Fibroblast of skin of back (primary cell): ENCODE measurements at places on chromosomes 11 and 22.

- DNase-seq: peak; percentile 23
These were observed 816 bp downstream of the PDE3B start for GRCh38 chr11:14644226-14645014.

GRCh38 chr11:116637766-116638165, 135.0 kb downstream of the BUD13 start:
- DNase-seq: no peak

DNA sequence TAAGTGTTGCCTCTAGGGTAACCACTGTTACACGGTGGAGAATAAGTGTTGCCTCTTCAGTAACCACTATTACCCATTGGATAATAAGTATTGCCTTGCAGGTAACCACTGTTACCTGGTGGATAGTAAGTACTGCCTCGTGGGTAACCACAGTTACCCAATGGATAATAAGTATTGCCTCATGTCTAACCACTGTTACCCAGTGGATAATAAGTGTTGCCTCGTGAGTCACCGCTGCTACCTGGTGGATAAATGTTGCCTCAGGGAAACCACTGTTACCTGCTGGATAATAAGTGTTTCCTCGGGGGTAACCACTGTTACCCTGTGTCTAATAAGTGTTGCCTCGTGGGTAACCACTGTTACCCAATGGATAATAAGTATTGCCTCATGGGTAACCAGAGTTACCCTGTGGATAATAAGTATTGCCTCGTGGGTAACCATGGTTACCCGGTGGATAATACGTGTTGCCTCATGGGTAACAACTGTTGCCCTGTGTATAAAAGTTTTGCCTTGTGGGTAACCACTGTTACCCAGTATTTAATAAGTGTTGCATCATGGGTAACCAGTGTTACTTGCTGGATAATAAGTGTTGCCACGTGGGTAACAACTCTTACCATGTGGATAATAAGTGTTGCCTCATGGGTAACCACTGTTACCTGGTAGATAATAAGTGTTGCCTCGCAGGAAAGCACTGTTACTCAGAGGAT, 12.3 kb upstream of the NXPE4 start:
- no peak for DNase-seq

DNA sequence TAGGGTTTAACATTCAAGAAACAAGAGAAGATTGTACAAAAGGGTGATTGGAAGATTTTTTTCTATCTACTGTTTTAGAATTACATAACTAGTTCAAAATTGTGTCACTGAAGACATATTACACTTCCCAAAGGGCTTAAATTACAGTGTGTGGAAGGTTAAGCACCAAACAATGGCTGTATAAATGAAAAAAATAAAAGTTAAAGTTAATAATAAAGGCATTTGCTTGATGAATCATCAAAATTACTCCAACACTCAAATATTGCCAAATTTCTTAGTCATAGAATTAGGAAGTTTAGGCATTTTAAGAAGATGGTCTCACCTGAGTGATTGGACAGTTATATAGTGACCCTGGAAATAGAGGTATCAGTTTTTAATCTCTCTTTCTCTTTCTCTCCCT, 227.6 kb upstream of the CARD18 start:
- DNase-seq: no peak

GRCh38 chr11:35633827-35634423, 15.7 kb downstream of the FJX1 start:
- DNase-seq: no peak

- DNase-seq: no peak
These were observed 4.7 kb downstream of the PITPNM1 start for GRCh38 chr11:67500484-67500821.

- DNase-seq: no peak
These were observed 69.5 kb downstream of the ZNRF3 start for GRCh38 chr22:28952857-28953256.

GRCh38 chr22:45335021-45335818, 25.5 kb downstream of the FAM118A start:
- DNase-seq: peak; percentile 8

GRCh38 chr11:113202431-113202830, 112.0 kb upstream of the TTC12 start:
- DNase-seq: peak; percentile 7

- peak; percentile 58 for DNase-seq
These were observed 41.2 kb downstream of the IGLL5 start for GRCh38 chr22:22928666-22929380.

GRCh38 chr11:130854483-130854882, 61.8 kb downstream of the SNX19 start:
- DNase-seq: no peak

GRCh38 chr22:39238966-39239505, 5.7 kb downstream of the PDGFB start:
- no peak for DNase-seq

GRCh38 chr11:12167061-12168000, 56.9 kb downstream of the MICAL2 start:
- peak; percentile 95 for DNase-seq

GRCh38 chr11:73968356-73968966, 14.2 kb downstream of the UCP2 start:
- no peak for DNase-seq

- DNase-seq: no peak
These were observed 102.3 kb upstream of the CD44 start for GRCh38 chr11:35036639-35037038.

- DNase-seq: peak; percentile 38
These were observed 3.1 kb downstream of the GAB2 start for GRCh38 chr11:78414321-78415051.

DNA sequence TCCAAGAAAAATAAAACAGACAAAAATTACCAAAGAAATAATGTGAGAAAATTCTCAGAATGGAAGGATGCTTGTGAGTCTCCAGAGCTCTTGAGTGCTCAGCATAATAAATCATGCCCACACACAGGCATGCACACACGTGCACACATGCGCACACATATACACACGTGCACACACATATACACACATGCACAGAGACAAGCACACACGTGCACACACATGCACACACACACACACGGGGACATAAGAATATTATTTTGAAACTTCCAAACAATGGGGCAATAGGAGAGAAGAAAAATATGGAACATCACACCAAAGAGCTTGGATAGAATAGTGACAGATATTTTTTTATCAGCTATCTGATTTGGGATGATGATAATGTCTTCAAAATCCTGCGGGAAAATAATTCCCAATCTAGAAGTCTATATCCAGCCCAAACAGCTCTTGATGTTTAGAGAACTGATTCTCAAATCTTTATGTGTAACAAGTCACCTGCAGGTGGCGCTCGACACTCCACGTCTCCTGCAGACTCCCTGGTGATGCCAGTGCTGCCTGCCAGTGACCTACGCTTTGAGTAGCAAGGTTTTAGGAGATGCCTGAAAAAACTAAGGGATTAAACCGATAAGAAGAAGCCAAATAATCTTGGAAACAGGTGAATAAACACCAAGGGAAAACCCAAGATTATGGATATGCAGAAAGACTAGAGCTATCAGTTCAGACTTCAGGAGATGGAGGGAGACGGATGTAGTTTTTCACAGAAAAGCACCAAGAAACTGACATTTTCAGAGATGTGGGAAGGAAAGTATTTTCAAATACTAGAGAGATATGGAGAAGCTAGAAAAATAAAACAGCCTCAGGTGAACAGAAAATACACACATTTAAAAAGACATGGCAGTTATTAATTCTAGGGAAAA, 743.6 kb downstream of the ETS1 start:
- DNase-seq: peak; percentile 66

- no peak for DNase-seq
These were observed 63.7 kb downstream of the COPB1 start for GRCh38 chr11:14435717-14436512.

GRCh38 chr22:32781695-32782094, 19.8 kb upstream of the TIMP3 start:
- no peak for DNase-seq

GRCh38 chr11:67408437-67409200, 4.7 kb downstream of the TBC1D10C start:
- no peak for DNase-seq

DNA sequence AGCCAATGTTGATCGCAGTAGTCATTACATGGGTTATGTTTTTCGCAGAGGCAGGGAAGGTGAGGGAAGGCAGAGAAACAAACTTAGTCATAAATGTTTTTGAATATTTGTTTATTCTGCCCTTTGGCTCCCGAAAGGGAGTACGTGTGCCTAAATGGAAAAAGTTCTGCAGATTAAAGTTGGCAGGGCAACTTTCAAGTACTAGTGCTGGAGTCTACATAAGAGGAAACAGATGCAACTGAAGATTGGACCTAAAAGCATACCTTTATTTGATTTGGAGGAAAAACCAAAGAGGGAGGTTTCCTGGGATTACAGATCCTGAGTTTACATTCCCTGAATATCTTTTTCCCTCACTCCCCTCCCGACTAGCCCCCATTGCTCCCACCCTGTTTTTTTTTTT, 5.7 kb downstream of the HSD17B12 start:
- no peak for DNase-seq

DNA sequence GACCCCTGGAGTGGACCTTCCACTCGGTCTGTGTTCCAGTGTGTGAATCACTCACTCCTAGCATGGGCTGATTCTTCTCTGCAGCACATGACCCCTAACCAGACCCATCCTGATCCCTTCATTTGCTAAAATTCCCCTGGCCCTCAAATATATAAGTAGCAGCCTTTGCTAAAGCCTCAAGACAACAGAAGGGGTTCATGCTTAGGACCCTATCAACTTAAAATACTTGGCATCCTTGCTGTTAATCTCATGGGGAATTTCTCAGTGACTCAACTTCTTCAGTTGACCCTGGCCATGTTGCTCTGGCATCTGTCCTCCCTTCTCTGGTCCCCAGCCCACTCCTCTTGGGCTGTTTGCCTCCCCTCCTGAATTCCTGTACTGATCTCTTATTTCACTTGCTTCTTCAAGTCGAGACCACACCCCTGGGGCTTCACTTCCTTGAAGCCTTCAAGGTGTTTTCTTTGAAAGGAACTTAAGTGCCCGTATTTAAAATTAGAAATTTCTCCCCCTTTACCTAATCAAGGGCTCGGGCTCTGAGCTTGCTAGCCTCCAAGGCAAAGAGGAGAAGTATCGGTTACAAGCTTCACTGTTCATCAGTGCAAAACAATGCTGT, 23.6 kb downstream of the NNMT start:
- DNase-seq: no peak

DNA sequence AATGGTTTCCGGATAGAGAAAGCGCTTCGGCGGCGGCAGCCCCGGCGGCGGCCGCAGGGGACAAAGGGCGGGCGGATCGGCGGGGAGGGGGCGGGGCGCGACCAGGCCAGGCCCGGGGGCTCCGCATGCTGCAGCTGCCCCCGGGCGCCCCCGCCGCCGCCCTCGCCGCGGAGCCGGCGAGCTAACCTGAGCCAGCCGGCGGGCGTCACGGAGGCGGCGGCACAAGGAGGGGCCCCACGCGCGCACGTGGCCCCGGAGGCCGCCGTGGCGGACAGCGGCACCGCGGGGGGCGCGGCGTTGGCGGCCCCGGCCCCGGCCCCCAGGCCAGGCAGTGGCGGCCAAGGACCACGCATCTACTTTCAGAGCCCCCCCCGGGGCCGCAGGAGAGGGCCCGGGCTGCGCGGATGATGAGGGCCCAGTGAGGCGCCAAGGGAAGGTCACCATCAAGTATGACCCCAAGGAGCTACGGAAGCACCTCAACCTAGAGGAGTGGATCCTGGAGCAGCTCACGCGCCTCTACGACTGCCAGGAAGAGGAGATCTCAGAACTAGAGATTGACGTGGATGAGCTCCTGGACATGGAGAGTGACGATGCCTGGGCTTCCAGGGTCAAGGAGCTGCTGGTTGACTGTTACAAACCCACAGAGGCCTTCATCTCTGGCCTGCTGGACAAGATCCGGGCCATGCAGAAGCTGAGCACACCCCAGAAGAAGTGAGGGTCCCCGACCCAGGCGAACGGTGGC, 15.7 kb downstream of the PIK3IP1 start:
- no peak for DNase-seq

GRCh38 chr11:8384199-8384821, 120.6 kb upstream of the LMO1 start:
- no peak for DNase-seq

GRCh38 chr11:13861411-13861810, 101.1 kb upstream of the SPON1 start:
- DNase-seq: no peak

DNA sequence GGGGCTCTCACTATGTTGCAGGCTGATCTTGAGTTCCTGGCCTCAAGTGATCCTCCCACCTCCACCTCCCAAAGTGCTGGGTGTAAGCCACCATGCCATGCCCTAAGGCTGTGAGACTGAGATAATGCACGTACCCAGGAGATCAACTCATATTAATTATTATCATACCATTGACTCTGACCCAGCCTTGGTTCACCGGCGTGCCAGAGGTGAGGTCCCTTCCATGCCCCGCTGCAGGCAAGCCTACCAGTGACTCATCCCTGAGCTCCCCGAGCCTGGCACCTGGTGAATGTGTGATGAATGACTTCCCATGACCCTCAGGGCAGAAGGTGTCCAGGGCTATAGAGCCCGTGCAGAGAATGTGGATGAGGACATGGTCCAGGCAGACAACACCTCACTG, 12.1 kb downstream of the GAL3ST1 start:
- no peak for DNase-seq

- DNase-seq: peak; percentile 1
These were observed 39.7 kb downstream of the DEUP1 start for GRCh38 chr11:93370260-93370659.

DNA sequence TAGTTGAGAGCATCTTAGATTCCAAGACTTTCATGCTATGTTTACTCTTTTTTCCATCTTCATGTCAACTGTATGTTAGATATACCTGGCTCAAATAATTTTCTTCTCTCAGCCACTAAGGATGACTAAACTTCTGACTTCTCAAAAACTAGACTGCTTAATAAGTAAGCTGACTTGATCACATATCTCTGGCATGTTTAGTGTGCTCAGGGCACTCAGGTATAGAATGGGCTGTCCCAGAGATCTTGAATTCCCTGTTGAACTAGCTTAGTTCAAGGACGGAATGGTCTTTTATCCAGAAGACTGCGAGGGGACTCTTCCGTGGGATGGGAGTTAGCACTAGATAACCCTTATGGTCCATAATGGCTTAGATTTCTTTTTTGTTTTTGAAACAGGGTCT, 13.0 kb downstream of the NEU3 start:
- DNase-seq: no peak

- no peak for DNase-seq
These were observed 20.2 kb upstream of the RGL4 start for GRCh38 chr22:23670378-23671295.

DNA sequence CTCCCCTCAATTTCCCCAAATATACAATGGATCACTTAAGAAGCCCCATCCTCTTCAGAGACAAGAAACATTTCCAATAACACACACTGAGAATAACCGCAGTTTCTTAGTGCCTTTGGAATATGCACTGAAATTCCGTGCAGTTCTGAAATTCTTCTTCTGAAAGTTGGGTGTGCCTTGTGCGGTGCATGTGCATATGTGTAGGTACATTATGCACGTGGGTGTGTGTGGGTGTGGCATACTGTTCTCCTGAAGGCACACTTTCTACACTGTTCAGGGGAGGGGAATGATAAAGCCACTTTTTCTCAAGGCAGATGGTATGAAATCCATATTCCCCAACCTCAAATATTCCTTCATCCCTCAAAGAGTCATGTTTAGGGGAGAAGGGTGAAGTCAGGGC, 1.7 kb downstream of the EXPH5 start:
- DNase-seq: no peak
